ENCODE measurements at places on chromosomes 7 and 10.

DNA sequence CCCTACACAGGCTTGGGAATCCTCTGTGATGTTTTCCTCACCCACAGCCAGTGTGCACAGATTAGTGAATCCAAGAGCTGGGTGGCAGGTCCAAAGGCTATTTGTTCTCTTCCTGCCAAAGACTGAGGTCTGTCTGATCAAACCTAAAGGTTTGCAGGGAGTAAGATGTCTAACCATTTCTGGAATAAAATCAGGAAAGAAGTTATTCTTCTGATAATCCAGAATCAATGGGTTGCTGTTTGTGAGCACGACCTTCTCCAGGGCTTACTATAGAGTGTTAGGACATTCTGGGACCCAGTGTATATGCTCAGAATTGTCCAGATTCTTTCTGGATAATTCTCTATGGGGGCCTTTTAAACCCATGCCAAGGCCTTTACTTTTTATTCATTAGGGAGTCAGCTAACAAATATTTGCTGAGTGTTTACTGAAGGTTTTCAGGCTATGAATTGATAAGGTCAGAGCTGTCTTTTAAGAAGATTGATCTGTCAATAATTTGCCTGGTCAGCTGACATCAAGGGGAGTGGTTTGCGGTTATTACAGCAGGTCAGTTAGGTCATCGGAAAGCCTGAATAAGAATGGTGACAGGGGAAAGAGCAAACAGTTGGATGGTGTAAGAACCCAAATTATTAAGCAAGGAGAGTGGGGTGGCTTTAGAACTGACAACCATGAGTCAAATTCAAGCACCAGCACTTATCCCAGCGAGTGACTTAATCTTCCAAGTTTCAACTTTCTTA is 7.5 kb upstream of the TECTB start:
- peak; percentile 10 for DNase-seq

- DNase-seq: no peak
Observed at GRCh38 chr10:110747609-110748464, 103.7 kb downstream of the RBM20 start.

DNA sequence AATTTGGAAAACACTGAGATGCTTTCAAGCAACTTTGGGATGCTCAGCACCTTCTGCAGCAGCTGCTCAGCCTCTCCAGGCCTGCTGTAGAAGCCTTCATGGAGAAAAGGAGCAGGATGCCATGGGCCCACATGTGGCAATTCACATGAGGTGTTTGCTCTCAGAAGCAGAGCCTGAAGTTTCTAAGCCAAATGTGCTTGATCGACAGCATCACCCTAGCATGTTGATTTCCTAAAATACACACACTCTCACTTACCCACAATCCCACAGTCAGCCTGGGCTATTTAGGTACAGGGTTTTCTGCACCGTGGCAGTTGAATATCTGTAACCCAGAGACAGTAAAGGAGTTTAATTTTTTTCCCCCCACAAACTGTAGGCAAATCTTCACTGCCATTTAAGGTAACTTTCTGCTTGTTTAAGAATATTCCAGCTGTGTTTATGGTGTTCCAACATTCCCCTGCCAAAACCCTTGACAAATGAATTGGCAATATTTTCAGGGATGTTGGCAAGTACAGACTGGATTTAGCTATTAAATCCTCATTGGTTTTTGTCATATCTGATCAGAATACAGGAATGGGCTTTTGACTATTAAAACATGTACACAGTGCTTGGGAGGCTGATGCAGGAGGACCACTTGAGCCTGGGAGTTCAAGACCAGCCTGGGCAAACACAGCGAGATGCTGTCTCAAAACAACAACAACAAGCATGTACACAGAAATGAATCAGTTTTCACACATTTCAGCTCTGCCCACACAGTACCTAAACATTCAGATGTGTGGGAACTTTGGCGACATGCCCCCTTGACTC is 244.2 kb downstream of the CELF2 start:
- DNase-seq: no peak

- no peak for DNase-seq
Observed at GRCh38 chr10:4717670-4718069, 108.3 kb upstream of the AKR1E2 start.

DNA sequence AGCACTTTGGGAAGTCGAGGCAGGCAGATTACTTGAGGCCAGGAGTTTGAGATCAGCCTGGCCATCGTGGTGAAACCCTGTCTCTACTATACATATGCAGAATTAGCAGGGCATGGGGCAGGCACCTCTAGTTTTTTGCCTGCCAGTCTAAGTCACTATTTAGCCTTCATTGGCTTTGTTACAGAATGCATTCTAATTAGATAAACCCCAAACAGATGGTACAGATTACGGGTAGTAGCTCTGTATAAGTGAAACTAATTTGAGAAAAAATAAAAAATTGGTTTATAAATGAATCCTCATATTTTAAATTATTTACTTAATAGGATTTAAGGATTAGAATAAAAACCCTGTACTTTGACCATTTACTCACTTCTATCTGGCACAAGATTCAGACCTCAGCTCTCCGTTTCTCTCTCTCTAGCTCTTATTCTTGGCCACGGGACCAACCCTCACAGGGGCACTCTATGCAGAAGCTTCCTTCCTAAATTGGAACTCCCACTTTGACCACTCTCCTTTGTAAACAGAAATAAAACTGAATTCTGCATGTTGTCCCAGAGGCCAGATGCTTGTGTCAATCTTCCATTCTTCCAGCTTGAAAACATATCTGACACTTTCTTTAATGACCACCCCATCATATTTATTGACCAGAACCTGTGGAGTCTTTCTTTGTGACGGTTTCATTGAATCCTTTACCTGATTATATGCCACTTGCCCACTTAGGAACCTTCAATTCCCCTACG is 26.8 kb downstream of the BET1 start:
- DNase-seq: no peak

DNA sequence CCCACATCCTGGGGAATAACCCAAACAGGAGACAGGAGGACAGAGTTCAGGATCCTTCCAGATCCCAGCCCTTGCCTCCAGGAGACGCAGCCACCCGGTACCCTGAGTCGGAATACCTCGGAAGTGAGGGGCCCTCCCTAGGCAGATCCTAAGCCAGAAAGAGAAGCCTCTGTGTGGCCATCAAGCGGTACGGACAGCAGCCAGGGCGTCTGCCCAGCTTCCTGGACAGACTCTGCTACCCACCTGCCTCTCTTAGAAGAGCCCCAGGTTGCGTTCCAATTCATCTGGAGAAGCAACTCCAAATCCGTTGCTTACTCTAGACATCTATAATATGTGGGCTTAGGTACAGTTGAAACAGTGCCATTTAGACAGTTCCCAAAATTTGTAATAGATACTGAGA is 220.2 kb upstream of the SH2B2 start:
- no peak for DNase-seq

GRCh38 chr7:67758551-67758950 is 761.9 kb downstream of the TYW1 start:
- no peak for DNase-seq

GRCh38 chr7:37908221-37908788 is 8.3 kb downstream of the SFRP4 start:
- DNase-seq: no peak

GRCh38 chr10:79142064-79142491 is 73.3 kb downstream of the ZMIZ1 start:
- DNase-seq: no peak

- DNase-seq: no peak
Observed at GRCh38 chr10:7561216-7561893, 105.4 kb downstream of the ITIH5 start.

GRCh38 chr10:116311016-116311415 is 13.2 kb upstream of the CCDC172 start:
- no peak for DNase-seq

- no peak for DNase-seq
Observed at GRCh38 chr7:159091041-159091440, 53.6 kb downstream of the VIPR2 start.
